ENCODE measurements at places on chromosomes 1 and 21.

GRCh38 chr1:46594063-46594462 lies 10.0 kb downstream of the MKNK1 start:
- no peak for DNase-seq

GRCh38 chr1:174535207-174535606 lies 87.4 kb downstream of the GPR52 start:
- DNase-seq, result no peak

DNA sequence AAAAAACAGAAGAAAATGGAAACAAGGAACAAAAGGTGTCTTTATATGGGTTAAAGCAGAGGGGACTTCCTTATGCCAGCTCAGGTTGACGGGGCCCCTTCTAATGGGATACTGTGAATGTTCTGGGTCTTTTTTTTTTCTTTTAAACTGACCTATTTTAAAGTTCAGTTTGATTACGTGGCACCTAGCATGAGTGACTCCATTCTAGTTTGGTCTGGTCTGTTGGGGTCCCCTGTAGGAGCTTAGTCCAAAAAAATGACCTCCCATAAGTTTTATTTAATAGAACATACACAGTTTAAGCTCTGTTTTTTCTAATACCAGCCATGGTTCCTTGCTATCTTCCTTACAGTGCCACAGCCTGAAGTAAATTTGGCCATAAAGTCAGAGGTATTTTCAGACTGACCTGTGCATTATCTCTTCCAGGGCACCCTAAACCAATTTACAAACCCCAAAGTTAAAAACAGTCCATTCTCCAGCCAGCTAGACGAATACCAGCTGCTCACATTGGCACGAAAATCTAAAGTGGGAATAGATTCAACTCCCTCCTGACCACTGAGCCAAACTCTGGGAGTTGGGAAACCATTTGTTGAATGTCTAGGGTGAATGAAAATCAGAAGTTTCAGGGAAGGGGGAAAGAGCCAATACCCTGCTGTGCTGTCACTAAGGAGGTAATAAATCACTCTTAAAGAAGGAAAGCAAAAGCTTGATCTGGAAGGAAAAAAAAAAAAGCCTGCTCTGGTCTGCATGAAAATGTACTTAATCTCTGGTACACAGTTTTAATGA lies 42.4 kb downstream of the AKNAD1 start:
- no peak for DNase-seq

DNA sequence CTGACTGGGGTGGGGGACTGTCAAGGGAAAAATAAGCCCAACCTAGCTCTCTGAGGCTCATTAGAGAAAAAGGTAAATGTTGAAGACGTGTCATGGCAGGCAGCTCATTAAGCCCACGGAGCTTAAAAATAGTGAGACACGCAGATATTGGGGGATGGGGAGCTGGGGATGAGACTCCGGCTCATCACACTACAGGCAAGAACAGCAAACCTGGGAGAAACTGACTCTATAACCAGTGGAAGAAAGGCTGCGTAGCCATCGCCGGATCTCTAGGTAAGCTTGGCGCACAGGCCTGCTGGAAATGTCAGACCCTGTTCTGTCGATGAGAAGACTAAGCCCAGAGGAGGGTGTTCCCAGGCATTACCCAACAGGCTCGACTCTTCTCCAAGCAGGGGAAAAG lies 78.0 kb downstream of the SYT2 start:
- DNase-seq, result no peak

- no peak for DNase-seq
Measured at GRCh38 chr1:53259932-53260331, 21.6 kb upstream of the MAGOH start.

DNA sequence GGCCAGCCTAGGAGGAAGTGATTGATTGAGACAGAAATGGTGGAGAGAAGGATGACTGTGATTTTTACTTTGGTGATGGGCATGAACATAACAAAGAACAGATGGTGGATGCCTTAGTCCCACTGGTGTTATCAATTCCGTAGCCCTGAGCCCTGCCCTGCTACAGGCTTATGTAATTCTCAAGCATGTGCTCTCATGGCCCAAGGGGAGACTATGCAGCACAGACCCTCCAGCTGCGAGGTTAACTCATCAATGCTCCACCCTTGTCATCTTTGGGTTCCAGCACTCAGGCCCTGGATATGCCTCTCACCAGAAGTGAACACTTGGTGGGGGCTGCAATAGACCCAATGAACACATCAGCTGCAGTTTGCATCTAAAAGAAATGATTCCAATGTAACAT lies 62.7 kb upstream of the LRRC8D start:
- DNase-seq, result no peak

- DNase-seq, result no peak
Measured at GRCh38 chr1:64263856-64264255, 60.4 kb downstream of the UBE2U start.

GRCh38 chr21:44989537-44989886 lies 49.7 kb downstream of the SLX9 start:
- no peak for DNase-seq
